NCI-H510A (cell line): ENCODE measurements at places on chromosomes 6 and 20.

GRCh38 chr20:20365480-20366161 lies 2.3 kb upstream of the INSM1 start:
- no peak for DNase-seq

DNA sequence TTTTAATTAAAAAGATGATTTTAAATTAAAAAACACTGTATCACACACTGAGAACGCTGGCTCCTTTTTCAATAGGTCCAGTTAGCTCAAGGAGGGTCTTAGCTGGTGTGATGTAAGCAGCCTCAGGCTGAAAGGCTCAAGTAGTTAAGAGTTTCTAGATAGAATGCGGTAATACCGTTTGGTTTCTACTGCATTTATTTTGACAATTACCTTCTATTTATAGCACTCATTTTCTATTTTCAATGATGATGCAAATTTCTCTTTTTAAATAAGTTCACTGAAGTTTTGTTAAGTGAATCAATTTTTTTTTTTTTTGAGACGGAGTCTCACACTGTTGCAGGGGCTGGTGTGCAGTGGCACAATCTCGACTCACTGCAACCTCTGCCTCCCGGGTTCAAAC lies 87.1 kb downstream of the PREX1 start:
- no peak for DNase-seq

GRCh38 chr6:108549241-108549640 lies 11.5 kb upstream of the FOXO3 start:
- no peak for DNase-seq

DNA sequence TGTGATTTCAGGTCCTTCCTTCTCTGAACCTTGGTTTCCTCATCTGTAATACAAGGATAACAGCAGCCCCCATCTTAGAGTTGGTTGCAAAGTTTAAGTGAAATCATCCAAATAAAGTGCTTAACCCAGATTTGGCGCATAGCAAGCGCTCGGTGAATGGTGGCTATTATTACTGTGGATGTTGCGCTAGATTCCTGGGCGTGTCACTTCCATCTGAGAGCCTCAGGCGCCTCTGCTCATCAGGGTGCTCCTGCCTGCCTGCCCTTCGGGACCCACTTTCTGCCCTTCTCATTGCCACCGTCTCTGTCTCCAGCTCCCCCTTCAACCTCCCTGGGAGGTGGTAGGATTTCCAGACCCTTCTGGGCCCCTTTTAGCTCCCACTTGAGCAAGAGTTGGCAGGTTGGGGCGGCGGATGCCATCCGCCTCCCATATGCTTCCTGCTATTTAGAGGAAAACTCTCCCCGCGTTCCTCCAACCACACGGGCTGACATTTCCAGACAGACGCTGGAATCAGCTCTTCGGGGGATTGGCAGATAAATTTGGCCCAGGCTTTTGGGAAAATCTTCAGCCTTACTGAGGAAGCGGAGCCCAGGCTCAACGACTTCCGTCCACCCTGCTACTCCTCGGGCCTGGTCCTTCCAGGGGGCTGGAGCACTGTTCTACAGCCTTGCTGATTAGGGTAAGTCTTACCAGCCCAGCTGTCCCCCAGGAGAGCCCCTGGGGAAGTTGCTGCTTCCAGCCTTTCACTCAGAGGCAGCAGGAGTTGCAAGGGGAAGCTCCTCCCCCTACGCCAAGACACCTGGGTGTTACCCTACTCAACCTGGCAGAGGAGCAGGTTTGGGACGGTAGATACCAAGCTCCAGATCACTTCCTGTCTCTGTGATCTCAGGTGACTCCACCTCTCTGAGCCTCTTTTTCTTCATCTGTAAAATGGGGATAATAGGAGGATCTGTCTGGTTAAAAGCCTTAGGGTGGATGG lies 71.5 kb downstream of the DLGAP4 start:
- DNase-seq = no peak

GRCh38 chr6:6714953-6715352 lies 126.4 kb downstream of the LY86 start:
- DNase-seq = no peak

DNA sequence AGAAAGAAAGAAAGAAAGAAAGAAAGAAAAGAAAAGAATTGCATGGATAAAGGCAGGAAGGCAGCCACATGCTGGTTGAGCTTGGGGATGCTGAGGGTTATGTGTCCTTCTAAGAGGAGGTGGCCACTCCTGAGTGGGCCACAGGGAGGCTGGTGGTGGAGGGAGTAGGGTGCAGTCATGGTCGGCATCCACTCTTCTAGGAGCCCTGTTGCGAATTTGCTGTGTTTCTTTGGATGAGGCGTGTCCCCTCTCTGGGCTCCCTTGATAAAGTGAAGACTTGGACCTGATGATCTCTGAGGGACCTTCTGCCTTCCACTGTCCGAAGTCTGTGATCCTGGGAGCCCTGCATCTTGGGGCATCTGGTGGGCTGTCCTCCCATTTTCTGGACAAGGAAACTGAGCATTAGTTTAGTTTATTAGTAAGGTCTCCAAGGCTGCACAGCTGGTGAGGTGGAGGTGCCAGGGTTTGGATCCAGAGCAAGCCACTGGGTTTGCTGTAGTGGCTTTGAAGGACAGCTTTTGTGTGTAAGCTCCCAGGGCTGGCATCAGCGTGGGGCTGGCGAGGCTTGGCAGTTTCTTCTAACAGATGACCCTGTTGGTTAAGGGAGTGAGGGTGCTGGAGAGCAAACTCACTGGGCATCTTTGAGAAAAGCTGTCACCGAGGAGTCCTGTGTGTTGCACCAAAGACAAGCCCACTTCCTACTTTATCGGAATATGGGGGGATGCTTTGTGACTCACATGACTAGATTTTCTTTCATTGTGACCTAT lies 4.3 kb downstream of the DLGAP4 start:
- no peak for DNase-seq

- no peak for DNase-seq
Measured at GRCh38 chr6:143822584-143823024, 20.5 kb upstream of the LTV1 start.

- DNase-seq = peak; percentile 40
Measured at GRCh38 chr6:158405933-158406332, 93.7 kb downstream of the TULP4 start.

- DNase-seq = no peak
Measured at GRCh38 chr6:146363838-146364607, 179.6 kb upstream of the RAB32 start.

DNA sequence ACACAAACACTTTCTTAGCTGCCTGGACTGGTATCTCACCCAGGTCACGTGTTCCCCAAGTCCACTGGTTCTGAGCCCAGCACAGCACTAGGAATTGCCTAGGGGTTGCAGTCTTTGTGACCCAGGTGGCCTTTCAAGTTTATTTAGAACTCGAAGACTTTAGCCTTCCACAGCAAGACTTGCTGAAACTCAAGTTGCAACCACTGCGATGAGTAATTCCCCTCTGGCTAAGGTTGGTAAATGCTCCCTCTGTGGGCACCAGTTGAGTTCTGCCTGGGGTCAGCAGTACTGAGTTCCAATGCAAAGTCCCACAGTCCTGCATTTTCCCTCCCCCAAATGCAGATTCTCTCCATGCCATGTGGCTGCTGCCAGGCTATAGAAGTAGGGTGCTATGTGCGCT lies 77.6 kb upstream of the MOCS1 start:
- no peak for DNase-seq

- no peak for DNase-seq
Measured at GRCh38 chr6:149049230-149049629, 268.3 kb upstream of the TAB2 start.

DNA sequence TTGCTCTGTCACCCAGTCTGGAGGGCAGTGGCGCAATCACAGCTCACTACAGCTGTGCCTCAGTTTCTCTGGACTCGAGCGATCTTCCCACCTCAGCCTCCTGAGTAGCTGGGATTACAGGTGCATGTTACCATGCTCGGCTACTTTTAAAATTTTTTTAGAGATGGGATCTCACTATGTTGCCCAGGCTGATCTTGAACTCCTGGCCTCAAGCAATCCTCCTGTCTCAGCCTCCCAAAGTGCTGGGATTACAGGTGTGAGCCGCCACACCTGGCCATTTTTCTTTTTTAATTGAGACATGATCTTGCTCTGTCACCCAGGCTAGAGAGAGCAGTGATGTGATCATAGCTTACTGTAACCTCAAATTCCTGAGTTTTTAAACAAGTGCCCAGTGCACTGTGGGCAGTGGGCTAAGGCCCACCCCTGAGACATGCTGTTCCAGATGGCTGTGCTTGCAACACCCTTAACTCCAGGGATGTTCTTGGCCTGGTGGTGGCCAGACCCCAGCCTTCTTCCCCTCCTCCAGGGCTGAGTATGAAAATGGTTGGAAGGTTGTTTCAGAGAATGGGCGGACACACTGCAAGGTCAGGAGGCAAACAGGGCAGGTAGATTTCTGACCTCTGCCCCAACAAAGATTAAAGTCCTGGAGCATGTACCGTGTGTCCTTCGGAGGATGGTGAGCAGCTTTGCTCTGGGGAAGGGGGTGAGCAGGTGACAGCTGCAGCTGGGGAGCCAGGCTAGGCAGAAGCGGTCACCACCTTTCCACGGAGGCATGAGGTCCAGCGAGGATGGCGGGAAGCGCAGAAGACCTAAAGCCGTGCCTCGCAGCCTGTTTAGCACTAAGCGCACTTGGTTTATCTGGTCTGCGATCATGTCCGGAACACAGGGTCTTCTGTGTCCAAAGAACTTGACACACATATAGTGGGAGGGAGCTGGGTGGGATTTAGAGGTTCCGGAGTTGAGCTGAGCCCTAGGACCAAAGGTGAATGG lies 1.4 kb upstream of the FAM83C start:
- DNase-seq = no peak

- no peak for DNase-seq
Measured at GRCh38 chr20:5657190-5657875, 92.9 kb upstream of the SHLD1 start.

GRCh38 chr20:45592574-45593189 lies 13.6 kb upstream of the WFDC8 start:
- DNase-seq = peak; percentile 25

DNA sequence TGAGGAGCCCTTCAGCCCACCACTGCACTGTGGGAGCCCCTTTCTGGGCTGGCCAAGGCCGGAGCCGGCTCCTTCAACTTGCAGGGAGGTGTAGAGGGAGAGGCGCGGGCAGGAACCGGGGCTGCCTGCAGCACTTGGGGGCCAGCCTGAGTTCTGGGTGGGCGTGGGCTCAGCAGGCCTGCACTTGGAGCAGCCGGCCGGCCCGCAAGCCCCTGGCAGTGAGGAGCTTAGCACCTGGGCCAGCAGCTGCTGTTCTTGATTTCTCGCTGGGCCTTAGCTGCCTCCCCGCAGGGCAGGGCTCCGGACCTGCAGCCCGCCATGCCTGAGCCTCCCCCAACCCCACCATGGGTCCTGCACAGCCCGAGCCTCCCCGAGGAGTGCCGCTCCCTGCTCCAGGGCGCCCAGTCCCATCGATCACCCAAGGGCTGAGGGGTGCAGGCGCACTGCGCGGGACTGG lies 101.7 kb upstream of the ADGRB3 start:
- DNase-seq = no peak

DNA sequence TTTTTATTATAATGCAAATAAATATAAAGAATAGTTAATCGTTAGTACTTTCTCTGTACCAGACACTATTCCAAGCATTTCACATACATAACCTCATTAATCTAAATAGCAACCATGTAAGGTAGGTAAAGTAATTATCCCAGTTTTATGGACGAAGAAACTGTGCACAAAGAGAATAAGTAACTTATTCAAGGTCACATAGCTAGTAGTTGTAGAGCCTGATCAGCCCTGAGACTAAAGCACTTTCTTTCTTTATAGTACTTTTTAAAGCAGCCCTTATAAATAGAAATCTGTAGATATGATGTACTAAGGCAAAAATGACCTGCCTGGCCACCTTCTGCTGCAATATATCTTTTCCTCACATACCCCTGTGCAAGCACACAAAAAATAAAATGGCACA lies 104.8 kb downstream of the MYO6 start:
- DNase-seq = no peak

DNA sequence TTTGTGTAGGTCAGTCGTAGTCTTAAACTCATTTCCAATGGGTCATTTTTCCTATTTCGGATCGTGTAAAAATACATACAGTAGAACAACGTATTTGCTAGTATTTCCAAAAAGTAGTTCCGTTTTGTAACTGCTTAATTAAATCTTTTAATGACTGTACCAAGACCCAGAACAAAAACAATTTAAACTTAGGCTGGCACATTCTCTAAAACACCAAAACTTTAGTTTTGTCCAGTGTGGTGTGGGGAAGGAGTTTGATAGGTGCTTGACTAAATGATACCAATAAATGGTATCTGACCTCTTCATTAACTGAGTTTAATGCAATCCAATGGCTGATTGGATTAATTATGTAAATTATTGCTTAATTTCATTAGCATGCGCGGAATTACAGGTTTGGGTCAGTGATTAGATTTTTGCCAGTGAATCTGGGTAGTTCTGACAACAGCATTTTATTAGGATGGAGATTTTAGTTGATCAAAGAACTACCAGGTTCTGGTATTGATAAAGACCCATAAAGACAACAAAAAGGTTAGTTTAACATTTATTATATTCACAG lies 20.8 kb downstream of the OR2B2 start:
- no peak for DNase-seq
